Smooth muscle cell of the brain vasculature (primary cell): ENCODE measurements at places on chromosomes 16 and 17.

- DNase-seq: no peak
Observed at GRCh38 chr17:39238311-39238972, 12.7 kb upstream of the STAC2 start.

DNA sequence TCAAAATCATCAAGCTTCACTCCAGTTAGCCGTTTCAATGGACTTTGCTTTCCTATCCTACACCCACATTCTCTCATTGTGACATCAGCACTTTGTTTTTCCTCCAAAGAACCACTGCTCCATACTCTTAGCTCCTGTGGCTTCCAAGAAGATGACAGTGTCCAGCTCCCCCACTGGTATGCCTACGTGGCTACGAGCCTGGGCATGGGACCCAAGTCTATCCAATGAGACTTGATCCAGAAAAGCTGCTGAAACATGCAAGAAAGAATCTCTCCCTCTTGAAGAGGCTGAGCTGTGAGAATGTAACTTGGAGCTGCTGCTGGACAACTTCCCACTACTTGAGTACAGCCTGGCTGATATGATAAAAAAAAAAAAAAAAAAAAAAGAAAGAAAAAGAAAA, 9.4 kb downstream of the TOX3 start:
- no peak for DNase-seq

DNA sequence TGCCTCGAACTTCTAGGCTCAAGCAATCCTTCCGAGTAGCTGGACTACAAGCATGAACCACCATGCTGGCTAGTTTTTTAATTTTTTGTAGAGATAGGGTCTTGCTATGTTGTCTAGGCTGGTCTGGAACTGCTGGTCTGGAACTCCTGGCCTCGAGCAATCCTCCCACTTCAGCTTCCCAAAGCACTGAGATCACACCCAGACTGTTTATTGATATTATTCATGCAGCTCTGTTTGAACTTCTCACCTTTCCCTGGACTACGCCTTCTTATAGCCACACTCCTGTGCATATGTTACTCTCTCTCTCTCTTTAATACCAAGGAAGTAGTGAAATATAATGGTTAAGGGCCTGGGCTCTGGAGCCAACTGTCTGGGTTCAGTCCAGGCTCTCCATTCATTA, 4.6 kb downstream of the COG7 start:
- no peak for DNase-seq

- no peak for DNase-seq
Observed at GRCh38 chr16:69830534-69831211, 68.5 kb downstream of the WWP2 start.

DNA sequence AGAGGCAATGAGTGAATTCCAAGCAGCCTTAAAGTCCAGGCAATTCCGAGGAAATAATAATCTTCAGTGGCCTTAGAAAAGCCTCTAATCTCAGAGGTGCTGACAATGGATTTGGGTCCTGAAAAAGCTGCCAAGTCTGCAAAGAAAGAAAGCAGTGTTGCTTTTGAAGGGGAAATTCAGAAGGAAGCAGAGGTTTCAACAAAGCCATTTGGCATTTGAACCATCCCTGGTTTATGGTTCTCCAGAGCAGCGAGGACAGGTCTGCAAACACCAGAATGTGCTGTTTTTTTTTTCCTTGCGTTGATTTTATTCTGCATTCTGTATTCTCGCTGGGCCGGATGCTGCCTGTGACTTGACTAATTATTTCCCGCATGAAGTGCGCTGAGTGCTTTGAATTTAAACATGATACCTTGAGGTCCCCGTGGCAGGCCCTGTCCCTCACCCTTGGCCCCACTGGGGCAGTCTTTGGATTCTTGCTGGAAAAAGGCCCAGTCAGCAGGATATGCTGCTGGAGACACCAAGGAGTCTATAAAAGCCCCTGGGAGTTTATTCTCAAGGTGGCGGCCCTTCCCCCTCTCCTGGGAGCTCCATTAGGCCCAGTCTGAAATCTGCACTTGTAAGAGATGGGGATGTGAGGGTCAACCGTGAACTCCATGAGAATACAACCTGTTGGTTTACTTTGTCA, 338.3 kb downstream of the HAPSTR1 start:
- no peak for DNase-seq

DNA sequence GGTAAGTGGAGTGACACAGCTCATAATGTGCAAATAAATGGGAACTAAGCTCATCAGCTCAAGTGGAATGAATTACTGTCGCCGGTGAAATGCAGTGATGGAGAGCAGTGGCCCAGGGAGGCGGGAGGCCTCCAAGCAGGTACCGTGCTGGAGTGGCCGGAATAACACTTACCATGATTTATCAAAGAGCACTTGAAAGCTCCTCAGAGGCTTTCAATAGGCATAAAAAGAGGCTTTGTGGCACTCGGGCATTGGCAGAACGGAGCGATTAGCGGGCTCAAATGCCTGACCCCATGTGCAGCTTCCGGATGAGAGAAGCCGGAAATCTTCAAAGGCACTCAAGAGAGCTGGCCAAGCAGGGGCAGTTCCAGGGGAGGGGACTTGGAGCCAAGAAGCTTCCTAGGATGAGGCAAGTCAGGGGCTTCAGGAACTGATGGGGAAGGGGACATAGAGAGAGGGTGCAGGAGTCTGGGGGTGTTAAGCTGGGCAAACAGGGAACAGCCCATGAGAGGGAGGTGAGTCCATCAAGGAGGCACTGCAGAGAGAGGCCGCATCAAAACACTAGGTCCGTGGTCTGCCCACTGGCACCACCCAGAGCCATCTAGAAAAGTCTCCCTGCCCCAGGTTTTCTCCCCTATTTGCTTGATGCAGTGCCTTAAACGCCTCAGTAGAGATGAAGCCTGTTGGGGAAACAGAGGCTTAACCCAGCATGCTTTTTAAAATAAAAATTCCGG, 144.0 kb upstream of the IRX6 start:
- no peak for DNase-seq

DNA sequence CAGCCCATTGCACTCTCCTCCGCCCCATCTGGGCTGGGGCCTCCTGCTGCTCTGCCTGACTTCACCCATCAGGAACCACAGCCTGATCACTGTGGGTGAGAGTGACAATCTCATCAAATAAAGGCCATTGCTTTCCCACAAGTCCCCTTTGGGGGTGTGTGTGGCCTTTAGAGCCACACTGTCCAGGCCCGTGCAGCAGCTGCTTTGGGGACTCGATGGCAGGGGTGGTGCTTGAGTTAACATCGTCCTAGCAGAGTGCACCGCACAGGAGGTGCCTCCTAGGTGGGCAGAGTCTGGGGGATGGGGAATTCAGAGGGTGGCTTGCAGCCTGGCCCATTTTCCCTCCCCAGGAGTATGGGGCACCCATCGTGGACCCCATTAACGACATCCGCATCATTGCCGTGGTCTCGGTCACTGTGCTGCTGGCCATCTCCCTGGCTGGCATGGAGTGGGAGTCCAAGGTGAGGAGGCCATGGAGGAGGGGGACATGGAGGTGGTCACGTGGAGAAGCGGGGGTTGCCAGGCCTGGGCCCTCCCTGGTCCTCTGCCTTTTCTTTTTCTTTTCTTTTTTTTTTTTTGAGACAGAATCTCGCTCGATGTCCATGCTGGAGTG, 5.4 kb downstream of the SLC12A3 start:
- no peak for DNase-seq
